Activated CD4-positive, CD25-positive, alpha-beta regulatory T cell (primary cell): ENCODE measurements at places on chromosomes 5 and 9.

- no peak for DNase-seq
These were observed 188.2 kb downstream of the CRB2 start for GRCh38 chr9:123544007-123544827.

GRCh38 chr9:130839132-130840111 lies 4.4 kb downstream of the ABL1 start:
- no peak for DNase-seq

GRCh38 chr9:73773896-73774295 lies 622.2 kb downstream of the ANXA1 start:
- DNase-seq = no peak

GRCh38 chr9:101014566-101014965 lies 14.0 kb upstream of the PLPPR1 start:
- DNase-seq = no peak

DNA sequence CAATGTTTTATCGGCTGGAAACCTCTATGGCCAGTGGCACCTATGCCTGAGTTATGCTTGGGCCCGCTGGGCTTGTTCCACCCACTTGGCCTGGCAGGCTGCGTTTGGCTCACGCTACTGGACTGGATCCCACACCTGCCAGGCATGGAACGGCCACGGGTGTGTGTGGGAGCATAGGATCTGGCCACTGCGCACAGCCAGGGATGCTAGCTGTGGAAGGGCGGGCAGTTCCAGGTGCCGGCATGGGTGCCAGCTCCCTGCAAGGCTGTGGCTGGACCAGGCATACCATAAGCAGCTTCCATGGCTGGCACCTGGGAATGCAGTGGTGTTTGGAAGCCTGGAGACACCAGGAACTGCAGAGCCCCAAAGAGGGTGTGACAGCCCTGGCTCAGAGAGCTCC lies 1063.9 kb upstream of the ACO1 start:
- DNase-seq = no peak

DNA sequence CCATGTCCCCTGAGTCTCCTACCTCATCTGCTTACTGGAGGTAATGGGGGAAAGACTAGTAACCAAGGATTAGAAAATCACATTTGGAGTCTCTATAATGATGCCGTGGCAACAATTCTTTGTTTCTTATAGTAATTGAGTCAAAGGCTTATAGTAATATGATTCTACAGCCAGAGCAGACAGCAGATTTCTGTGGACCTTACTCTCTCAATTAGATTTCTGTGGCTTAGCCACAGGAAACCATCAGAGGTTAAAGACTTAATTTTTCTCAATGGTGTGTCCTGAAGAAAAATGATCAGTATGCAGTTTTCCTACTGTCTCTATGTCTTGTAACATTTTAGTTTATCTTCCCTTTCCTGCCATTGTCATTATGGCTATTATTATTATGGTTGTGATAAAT lies 59.3 kb upstream of the CD180 start:
- DNase-seq = no peak

DNA sequence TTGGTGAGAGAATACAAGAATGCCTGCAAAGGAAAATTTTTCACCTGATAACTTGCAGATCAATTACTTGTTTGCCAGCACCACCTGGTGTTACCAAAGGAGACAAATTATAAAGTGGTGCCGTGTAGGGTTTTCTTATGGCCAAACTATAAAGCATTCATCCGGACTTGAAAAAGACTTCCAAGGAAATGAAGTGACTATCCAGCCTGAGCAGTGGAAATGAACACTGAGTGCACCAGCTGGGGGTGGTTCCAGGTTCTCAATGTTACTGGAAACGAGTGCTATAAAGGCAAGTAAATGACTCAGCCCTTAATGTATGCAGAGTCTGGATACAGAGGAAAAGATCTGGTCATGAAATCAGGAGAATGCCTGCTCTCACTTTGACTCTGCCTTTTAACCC lies 113.1 kb downstream of the DNAH5 start:
- DNase-seq = no peak

- DNase-seq = no peak
These were observed 38.2 kb downstream of the GALNT10 start for GRCh38 chr5:154228696-154229095.

- DNase-seq = no peak
These were observed 73.5 kb downstream of the MFAP3 start for GRCh38 chr5:154112255-154112654.

DNA sequence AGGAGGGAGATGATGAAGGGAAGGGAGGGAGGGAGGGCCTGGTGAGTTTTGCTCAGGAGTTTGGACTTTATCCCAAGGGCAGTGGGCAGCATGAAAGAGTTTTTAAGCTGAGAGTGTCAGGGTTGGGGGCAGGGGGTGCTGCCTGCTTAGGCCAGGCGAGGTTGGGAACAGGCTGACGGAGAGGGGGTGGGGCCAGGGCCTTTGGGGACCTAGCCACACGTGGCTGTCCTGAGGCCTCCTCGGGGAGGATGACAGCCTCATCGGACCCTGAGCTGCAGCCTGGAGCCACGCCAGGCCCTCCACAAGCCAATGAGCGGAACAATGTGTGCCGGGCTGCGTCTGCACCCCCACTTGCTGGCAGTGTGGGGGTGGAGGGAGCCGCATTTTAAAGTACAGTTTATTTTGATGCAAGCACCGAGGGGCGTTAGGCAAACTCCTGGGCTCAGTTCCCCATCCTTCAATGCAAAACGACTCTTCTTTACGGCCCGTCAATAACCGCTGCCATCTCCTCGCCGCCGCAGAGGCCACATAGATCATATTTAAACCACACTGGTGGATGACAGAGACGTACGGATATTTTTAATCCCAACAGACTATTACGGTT lies 5.3 kb upstream of the RXRA start:
- DNase-seq = no peak

GRCh38 chr5:167899490-167900070 lies 391.9 kb upstream of the WWC1 start:
- no peak for DNase-seq

- DNase-seq = no peak
These were observed 142.1 kb downstream of the MLLT3 start for GRCh38 chr9:20480249-20480648.

- peak; percentile 5 for DNase-seq
These were observed 16.6 kb upstream of the HEMGN start for GRCh38 chr9:97954550-97954989.

GRCh38 chr5:36457511-36458270 lies 148.7 kb upstream of the SLC1A3 start:
- no peak for DNase-seq

DNA sequence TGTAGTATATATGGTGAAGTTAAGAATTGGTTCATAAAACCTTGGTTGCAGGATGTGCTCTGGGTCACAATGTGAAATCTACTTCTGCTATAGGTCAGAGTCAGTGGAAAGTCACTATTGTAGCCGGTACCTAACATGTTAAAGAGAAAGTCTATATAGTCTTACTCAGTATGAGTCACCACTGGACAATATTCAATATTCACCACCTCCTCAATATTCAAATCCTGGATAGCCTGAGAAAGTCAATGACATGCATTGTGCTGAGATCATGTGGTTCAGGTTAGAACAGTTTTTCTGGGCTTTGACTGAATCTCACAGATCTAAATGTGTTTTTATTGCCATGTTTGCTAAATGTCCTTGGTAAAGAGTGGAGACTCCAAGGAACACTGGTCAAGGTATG lies 108.8 kb downstream of the HMHB1 start:
- DNase-seq = no peak

GRCh38 chr9:127194881-127195713 lies 69.5 kb upstream of the GARNL3 start:
- DNase-seq = no peak

- no peak for DNase-seq
These were observed 222.3 kb upstream of the KIF2A start for GRCh38 chr5:62083661-62084060.

GRCh38 chr9:37902796-37903646 lies 906 bp downstream of the SLC25A51 start:
- no peak for DNase-seq

GRCh38 chr5:17147170-17147569 lies 70.3 kb upstream of the BASP1 start:
- DNase-seq = no peak

DNA sequence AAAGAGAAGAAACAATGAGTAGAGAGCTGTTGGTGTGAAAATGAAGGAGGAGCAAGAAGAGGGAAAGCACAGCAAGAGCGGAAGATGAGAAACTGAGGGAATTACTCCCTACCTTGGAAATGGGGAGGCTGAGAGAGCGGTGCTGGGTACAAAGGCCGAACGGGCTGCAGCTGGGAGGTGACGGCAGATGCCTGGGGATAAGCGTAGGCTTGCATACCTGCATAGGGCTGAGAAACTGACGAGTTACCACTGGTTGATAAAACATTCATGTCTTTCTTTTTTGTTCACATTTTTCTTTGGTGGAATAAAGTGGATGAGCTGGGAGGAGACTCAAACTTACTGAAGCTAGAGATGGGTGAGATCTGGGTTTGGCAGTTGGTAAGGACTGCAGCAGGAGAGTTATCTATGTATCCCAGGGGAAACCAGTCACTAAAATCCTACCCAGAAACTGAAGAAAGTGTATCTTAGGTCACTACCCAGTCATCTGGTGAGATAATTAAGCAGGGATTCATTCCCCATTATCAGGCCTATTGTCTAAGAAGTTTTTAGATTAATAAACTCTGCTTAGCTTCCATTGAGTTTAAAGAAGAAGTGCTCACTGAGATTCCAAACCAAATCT lies 34.8 kb downstream of the FKBP15 start:
- no peak for DNase-seq

GRCh38 chr5:37090123-37090726 lies 159.0 kb downstream of the CPLANE1 start:
- no peak for DNase-seq

- no peak for DNase-seq
These were observed 93.2 kb downstream of the GHR start for GRCh38 chr5:42516282-42517042.

DNA sequence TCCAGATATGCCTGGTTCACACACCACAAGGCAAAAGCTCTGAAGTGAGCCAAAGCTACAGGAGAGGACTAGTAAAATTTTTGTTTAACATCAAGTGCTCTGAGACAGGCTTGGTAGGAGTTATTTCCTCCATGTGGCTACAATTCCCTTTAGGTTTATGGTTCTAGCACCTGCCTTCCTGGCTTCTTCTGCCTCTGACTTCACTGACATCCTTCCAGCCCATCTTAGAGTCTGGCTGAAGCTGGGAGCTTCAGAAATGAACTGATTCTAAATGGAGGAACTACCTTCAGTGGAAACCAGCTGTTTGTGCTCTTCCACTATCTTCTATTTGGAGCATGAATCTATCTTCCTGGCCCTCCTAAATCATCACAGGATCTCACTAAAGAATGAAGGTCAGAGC lies 215.3 kb upstream of the FBXL7 start:
- DNase-seq = no peak

DNA sequence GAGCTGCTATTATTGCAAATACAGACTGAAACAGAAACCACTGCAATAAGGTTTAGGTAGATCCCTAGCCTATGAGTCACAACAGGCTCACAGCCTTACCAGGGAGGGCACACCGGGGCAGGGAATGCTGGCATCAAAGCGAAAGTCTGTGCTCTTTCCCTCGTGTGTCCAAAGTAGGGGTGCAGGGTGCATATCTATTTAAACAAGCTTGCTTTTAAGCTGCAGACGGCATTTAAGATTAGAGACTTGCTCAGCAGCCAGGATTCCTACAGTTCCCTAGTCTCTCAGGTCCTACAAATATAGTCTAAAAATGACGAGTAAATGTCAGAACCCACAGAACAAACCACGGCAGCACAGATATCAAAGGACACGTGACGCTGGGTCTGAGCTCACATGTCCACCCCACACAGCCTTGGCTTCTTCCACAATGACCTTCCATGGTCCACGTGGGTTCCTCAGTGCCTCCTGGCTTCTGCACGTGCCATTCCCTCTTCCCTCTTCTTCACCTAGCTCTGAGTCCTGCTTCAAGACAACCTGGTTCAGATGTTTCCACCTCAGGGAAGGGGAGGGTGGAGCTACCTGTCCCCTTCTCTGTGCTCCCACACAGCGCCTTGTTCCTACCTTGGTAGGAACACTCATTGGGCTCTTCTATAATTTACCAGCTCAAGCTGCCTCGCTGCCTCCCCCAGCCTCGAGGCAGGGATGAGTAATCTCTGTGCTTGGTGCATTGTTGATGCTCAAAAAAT lies 193.2 kb downstream of the MAPKAP1 start:
- no peak for DNase-seq

- DNase-seq = no peak
These were observed 629 bp downstream of the CCNH start for GRCh38 chr5:87411973-87412629.

GRCh38 chr9:22285066-22285465 lies 161.6 kb upstream of the DMRTA1 start:
- no peak for DNase-seq

- DNase-seq = no peak
These were observed 21.2 kb upstream of the MARCHF6 start for GRCh38 chr5:10332301-10332700.

DNA sequence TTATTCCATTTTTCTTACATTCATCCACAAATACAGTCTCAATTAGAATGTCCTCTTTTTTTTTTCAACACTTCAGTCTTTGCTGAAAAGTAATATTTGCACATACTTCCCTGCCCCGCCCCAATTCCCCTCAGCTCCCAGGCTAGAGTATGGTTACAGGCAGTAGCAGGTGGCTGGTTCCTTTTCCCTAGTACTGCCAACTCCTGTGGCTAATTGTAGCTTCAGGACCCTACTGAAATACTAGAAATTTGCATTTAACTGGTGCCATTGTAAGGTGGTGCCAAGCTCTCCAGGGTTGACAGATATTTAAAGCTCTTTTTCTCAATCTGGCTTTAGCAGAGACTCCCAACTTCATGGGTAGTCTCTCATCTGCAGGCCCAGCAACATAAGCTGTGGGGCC lies 80.3 kb downstream of the FAM81B start:
- no peak for DNase-seq

DNA sequence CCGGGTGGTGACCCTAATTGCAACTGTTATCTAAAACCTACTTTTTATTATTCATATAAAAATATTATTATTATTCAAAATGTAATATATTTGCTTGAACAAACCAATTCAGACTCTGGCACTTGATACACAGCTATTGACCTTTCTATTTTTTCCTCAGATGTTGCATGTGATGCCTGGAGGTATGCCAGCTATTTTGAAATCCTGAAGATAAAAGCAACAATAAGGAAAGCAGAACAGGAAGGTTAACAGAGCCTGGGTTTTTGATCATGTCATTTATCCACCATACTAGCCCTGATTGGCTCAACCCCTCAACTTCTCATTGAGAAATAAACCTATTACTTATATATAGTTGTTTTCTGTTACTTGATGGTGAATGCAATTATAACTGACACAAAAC lies 340.9 kb upstream of the KIF2A start:
- no peak for DNase-seq

- no peak for DNase-seq
These were observed 9.2 kb upstream of the GRHPR start for GRCh38 chr9:37413311-37413710.

- no peak for DNase-seq
These were observed 16.6 kb upstream of the PAPPA start for GRCh38 chr9:116137010-116137409.

- DNase-seq = no peak
These were observed 546.2 kb downstream of the DMRTA1 start for GRCh38 chr9:22992780-22993179.

- DNase-seq = no peak
These were observed 121.4 kb downstream of the DOCK8 start for GRCh38 chr9:336039-336438.

GRCh38 chr5:52896534-52897237 lies 92.5 kb upstream of the ITGA2 start:
- no peak for DNase-seq
